ENCODE measurements at places on chromosomes 11 and 22.

GRCh38 chr22:50525858-50526107 is 385 bp upstream of the SCO2 start:
- no peak for DNase-seq

DNA sequence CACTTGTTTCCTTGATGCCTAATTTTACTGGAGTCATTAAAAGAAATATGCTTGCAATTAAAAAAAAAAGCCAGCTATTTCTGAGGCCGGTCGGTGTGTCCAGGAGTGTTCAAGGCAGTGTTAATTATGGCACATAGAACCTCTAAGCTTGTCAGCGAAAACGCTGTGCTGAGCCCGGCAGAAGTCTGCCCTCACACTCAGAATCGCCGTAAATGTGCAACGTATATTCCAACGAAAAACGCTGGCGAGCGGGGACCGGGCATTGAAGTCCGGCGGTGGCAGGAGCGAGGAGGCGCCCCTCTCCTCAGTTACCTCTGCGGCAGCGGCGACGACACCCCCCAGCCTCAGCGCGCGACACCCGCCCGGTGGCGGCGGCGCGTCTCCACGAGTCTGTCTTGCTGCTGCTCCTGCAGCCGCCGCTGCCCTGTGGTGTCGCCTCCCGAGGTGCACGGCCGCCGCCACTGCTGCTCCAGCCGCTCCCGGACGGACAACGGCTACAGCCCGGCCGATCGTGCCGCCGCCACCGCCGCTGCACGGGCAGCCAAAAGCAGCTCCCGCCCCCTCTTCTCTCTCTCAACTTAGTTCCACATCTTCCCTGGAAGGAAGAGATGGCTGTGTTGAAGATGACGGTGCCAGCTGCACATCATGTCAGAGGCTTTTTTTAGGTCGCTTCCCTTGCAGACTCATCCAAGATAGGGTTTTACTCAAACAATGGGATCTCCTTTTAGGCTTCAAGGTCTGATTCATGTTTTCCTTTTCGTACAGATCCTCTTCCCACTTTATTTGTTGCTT is 56.0 kb downstream of the JAM3 start:
- DNase-seq = no peak

DNA sequence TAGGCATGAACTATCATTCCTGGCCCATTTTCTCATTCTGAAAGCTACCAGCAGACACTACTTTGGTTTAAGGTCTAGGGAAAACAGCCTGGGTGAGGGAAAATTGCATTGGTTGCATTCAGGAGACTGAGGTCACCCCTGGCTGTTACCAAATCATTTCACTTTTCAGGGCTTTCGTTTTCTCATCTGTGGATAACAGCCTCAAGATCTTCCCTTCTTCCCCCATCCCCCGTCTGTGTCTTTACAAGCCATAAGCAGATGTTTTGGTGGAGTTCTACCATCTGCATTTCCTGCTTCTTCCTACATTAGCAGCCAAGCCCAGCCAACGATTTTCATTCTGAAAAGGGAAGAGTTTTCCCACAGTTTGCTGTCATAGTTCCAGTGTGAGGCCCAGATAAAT is 130.4 kb downstream of the HIPK3 start:
- no peak for DNase-seq

DNA sequence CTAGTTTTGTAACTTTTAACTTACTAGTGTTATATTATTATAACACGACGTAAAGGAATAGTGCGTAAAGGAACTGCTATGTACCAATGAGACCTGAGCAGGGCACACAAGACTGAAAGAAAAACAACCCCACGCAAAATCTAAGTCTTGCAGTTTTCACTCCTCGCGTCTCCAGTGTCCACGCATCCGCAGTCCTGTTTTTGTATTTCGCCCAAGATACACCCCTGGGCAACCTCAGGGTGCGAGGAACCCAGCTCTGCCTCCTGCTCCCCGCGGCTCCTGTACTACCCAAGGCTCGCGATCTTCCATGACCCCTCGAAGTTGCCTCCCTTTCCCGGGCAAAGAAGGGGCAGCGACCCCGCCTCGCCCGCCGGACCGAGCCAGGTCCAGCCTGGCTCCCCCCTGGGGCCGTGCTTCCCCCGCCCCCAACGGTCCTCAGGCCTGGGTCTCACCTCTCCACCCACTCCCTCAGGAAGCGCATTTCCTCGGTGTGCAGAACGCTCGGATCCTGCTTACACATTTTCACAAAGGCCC is 393 bp downstream of the ST13 start:
- DNase-seq = no peak

- no peak for DNase-seq
Measured at GRCh38 chr22:45163099-45163450, 650 bp upstream of the NUP50 start.

DNA sequence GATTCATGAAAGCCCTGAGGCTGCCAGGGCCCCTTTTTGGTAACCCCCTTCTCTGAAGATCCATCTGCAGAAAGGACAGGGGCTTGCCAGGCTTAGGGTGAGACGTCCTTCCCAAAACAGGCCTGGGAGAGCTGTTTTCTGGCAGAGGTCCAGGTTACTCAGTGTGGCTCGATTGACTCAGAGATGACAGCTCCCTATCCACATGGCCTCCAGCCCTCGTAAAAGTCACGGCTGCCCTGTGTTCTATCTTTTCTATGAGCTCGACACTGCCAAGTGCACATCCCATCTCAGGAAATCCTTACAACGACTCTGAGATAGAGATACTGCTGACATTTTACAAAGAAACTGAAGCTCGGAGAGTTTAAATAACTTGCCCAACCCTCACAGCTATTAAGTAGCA is 20.4 kb downstream of the ADAMTS8 start:
- DNase-seq = no peak

DNA sequence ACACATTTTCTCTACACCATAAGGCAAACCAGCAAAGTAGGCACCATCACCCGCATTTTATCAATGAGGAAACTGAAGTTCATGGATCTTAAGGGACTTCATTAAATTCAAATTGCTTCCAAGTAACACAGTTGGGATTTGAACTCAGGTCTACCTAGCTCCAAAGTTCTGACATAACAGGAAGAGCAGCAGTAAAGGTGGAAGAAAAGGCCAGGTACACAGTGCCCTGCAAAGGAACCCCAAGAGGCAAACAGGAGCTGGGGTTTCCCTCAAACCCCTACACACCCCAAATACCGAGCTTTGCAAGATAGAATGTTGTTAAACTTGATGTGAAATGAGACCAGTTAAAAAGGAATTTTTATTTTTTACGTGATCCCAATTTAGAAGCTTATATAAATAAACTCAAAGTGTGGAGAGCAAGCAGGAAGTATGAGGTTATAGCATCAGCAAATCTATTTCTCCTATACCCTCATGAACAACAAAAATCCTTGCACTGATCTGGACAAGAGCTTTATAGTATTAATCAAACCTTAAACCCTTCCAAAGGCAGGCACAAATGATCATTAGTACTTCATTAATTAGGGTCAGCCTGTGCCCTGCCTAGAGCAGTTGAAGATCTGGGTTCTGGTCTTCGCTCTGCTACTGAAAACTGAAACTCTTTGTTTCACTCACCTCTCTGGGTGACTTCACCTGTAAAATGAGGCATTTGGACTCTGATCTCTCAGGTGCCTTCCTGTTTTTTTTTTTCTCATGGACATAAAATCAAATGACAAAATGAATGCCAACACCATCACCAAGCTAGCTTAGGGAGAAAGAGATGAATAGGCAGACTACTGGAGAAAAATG is 36.5 kb downstream of the SYTL2 start:
- no peak for DNase-seq

GRCh38 chr11:2267306-2267850 is 3.0 kb downstream of the ASCL2 start:
- DNase-seq = no peak

GRCh38 chr22:38462960-38463784 is 4.7 kb upstream of the KDELR3 start:
- DNase-seq = no peak

DNA sequence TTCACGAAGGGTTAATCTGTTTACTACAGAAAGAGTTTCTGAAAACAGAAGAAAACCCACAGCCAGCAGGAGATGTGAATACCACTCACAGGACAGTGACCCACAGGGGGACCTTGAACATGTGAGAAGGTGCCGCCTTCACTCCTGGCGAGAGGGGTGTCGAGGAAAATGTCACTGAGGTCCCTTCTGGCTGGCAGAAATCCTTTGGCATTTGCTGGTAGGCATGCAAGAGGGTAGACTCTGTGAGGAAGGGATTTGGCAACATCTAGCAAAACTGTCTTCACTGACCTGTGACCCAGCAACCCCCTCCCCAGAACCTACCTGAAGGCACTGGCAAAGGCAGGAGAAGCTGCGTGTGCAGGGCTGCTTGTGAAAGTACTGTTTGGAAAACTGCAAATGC is 8.6 kb downstream of the KCNQ1 start:
- DNase-seq = no peak

DNA sequence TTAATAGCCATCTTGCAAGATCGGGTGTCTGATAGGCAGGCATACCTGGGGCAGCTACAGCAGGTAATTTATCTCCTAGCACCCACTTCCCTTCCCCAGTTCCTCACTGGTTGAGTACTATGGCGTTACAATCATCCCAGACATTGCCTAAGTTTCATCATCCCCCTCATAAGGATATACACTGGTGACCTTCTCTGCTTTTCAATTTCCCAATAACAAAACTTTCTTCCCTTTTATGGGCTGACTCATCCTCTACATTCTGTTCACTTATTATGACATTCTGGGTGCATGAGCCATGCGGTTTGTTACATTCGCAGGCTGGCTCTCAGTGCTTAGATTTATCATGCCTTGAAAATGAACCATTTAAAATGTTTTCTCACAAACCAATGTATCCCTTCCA is 5.0 kb upstream of the MRPL11 start:
- no peak for DNase-seq

DNA sequence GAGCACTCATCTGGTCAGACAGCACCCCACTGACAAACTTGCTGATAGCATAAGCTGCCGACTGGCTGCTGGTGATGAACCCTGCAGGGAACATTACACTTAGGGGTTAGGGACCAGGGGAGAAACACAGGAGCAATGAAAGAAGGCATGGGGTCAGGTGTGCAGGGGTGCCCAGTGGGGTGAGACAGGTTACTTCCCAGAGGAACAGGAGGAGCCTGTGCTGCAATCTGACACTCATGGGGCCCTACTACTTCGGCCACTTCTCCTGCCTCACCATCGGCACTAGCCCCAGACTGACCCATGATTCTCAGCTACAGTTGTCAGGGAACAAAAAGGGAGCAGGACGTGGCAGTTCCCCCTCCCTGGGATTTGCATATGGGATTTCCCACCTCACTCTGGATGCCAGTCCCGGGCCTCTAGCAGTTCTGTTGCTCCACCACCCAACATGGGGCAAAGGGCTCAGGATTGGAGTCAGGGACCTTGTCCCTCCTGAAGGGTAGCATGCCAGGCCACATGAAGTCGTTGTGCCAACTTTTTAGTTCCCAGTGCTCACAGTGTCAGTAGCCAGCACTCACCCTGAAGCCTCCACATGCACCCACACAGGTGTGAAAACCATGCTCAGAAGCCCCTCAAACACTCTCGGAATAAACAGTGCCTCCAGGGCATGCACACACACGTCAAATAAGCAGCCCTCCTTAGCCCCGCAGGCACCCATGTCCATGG is 2.2 kb downstream of the SLC37A4 start:
- DNase-seq = no peak

GRCh38 chr11:126696982-126697381 is 303.6 kb downstream of the KIRREL3 start:
- DNase-seq = no peak

DNA sequence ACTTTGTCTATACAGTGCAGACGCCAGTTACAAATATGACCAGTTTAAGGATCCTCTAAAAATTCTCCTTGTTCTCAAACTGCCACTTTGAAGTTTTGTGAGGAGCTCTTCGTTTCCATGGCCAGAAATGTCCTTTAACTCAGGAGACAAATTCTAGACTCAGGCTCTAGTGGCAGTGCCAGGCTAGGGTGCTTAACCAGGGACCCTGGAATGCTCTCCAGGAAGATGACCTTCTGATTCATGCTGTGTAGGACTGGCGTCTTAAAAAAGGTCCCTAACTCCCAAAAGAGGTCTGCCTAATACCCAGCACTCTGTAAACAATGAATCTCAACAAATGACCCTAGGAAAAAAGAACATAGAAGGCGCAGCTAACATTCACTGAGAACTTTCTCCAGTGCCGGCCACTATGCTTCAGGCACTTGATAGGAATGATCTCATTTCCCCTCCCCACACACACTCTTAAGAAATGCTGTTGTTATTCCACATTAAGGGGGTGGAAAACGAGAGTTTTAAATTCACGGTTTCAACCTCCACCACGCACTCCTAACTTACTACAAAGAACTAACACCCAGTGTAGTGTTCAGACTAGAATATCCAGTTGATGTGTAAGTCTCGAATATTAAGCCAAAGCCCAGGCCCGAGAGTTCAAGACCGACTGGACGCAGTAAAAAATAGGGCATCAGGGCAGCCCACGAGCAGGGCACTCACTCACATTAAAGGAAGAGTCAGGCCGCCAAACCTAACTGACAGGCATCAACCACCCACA is 747 bp downstream of the NXF1 start:
- DNase-seq = peak; percentile 46

DNA sequence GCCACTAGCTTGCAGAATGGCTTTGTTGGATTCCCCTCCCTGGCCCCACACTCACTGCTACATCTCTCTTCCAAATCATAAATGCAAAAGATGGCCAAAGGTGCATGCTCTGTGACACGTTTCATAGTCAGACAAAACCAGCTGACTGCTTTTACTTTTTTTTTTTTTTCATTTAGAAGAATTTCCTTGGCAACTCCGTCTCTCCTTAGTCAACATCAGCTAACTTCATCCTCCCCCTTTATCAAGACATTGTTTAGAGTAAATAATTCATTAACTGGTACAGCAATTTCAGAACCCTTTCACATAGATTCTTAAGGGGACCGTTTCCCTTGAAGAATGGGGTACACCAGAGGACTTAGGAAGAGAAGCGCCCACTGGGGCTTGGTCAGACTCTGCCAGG is 16.0 kb downstream of the KCNQ1OT1 start:
- DNase-seq = no peak

DNA sequence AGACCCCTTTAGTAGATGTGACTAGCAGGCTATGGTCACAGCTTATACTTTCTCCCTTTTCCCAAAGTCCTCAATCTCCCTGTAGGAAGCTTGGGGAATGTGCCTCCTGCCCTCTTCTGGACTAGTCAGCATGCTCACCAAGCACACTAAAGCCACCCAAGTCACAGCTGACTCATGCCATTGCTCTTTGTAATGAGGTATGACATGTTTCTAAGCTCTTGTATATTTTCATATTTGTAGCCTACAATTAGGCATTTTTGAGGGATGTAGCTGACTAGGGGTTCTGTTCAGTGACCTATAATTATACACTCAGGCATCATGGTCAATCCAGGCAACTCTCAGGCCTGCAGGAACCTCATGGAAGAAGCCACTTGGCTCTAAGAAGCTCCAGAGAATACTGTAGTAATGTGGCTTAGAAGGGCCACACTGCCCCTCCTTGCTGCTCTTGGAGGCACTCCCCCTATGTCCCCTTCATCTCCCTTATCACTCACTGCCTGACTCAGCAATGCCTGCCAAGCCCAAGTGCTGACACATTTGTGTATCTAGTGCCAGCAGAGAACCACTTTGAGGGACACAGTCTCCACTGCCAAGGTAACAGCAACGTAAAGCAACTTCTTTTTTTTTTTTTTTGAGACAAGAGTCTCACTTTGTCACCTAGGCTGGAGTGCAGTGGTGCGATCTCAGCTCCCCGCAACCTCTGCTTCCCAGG is 86.2 kb downstream of the RPL27A start:
- DNase-seq = no peak

All from stimulated activated CD4-positive, alpha-beta T cell treated with anti-CD3 and anti-CD28 coated beads, Interleukin-4, amount 100 ng/mL, for 24 hours (primary cell).